Left forelimb (tissue), 1 donor: ENCODE measurements at places on chromosomes 12 and 14.

GRCh38 chr12:6952863-6953441 is 1.8 kb downstream of the PTPN6 start:
- DNase-seq, result no peak

DNA sequence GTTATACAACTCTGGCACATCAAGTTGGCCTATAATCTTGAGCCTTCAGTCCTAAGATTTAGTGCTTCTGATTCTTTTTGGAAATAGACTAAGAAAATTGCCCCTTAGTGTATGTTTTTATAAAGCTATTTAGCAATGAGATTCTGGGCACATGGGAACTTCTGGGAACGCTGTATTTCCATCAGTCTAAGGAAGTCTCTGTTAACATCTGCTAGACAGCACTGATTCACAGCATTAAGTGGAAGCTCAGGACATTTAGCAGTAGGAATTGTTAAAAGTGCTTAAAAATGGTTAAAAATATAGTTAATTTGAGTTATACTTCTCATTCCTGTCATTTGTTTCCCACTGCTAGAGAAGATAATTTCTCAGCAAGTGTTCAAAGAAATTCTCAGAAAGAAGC is 579.1 kb downstream of the SLC16A7 start:
- DNase-seq, result no peak

DNA sequence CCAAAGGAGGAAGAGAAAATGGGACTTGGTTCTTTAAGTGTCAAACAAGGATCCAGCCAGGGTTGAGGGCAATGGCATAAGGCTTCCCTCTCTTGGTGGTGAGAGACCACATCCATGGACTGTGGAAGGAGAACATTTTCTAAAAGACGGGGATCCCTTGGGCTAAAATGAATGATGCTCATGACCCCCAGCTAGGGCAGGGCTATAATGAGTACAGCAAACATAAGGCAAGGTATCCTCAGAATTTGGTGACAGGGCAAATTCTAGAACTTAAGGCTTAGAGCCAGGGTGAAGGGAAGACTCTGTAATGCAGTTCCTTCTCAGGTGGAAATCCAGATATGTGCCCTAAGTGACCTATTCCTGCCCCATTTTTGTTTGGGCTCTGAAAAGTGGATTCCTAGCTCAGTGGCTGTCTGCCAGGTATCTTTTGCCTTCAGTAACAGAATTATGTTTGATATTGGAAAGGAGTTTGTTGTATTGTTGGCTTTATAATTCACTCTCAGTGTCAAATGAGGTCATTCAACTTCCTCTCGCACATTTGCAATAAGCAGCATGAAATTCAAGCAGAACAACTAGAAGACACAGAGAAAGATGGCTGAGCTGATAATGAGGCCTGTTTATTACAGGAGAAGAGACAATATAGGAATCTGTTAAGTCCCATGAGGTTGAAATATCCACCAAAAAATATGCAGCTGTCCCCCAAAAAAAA is 76.8 kb downstream of the DAD1 start:
- no peak for DNase-seq

DNA sequence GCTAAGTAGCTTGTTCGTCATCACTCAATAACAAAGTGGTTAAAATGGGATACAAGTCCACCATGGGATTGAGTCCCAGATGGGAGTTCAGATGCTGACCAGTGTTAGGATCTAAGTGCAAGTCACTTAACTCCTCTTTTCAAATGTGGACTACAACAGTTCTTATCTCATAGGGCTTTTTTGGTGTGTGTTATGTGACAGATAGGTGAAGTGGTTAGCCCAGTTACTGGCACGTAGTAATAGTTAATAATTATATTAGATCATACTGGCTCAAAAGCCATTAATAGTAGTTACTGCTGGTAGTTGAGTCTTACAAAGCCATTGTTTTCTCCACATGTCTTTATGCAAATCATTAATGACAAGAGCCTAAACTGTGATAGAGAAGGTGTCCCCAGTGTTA is 73.2 kb downstream of the RCOR1 start:
- no peak for DNase-seq

GRCh38 chr12:32761716-32762115 is 6.0 kb upstream of the YARS2 start:
- DNase-seq, result no peak

DNA sequence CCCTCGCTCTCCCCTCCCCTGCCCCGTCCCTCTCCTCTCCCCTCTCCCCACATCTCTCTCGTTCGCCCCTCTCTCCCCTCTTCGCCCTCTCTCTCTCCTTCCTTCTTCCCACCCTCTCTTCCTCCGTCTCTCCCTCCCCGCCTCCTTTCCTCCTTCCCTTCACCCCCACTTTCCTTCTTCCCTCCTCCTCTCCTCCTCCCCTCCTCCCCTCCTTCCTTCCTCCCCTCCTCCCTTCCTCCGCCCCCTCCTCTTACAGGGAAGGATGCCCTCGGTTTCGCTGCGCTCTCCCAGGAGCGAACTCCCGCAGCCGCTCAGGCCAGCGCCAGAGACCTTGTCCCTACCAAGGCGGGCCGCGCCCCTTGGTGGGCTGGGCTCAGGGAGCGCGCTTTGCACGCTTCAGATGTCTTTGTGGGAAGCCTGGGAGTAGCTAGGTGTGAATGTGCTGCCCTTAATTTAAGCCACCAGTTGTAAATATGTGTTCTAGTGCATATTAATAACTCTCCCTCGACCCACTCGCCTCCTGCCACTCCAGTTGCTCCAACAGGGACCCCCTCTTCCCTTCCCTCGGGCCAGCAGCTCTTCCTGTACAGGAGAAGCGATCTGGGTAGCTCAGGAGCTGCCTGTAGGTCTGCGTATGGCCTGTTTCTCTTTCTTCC is 13.3 kb upstream of the MAP3K9 start:
- DNase-seq, result no peak

DNA sequence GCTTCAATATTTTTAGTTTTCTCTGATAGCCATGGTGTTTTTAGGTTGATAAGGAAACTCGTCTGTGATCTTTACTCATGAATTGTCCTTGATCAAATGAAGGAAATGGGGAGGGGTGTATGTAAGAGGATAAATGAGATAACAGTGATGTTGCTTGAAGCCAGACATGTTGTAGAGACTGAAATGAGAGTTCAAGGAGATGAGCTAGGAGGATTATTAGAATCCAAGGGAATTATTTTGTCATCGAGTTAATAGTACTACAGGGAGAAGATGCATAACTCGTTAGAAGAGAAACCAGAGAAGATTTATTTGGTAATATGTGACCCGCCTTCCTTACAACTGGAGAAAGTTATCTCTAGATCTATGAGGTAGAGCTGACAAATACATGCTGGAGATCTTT is 371.3 kb upstream of the DDHD1 start:
- no peak for DNase-seq

DNA sequence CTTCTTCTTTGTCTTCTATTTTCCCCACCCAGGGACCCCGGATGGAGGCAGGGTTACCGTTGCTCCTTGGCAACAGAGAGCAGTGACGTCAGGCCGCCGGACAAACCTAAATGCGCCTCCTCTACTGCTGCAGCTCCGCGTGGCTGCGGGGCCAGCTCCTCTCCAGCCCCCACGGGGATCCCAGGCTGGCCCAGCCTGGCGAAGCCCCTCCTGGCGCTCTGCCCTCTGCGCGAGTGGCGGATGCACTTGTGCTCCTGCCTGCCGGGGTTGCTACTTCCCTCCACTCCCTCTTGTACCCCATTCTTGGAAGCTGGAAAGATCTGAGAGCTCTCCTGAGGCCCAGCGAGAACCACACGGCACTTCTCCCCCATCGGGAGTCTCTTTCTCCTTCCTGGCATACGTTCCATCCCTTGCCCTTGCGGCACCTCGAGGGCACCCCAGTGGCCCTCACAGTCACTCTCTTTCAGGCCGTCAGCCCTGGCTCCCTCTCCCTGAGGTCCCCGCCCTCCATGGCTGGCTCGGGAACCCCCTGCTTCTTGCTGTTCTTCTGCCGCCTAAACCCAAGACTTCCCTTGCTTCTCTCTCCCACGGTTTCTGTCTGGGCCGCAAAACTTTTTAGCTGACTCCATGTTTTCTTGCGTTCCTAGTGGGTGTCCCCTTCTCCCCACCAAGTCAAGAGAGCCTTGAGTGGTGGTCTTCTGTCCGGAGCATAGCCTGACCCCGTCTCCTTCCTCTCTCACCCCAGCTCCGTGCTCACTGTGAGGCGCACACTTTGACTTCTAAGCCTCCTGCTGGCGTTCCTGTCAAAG is 121.7 kb downstream of the PAPOLA start:
- peak; percentile 34 for DNase-seq

GRCh38 chr14:24053548-24054323 is 1.9 kb downstream of the CARMIL3 start:
- DNase-seq, result no peak

- no peak for DNase-seq
Measured at GRCh38 chr14:104786726-104787675, 8.5 kb downstream of the AKT1 start.

GRCh38 chr12:130620281-130620680 is 95.8 kb downstream of the RIMBP2 start:
- peak; percentile 15 for DNase-seq

DNA sequence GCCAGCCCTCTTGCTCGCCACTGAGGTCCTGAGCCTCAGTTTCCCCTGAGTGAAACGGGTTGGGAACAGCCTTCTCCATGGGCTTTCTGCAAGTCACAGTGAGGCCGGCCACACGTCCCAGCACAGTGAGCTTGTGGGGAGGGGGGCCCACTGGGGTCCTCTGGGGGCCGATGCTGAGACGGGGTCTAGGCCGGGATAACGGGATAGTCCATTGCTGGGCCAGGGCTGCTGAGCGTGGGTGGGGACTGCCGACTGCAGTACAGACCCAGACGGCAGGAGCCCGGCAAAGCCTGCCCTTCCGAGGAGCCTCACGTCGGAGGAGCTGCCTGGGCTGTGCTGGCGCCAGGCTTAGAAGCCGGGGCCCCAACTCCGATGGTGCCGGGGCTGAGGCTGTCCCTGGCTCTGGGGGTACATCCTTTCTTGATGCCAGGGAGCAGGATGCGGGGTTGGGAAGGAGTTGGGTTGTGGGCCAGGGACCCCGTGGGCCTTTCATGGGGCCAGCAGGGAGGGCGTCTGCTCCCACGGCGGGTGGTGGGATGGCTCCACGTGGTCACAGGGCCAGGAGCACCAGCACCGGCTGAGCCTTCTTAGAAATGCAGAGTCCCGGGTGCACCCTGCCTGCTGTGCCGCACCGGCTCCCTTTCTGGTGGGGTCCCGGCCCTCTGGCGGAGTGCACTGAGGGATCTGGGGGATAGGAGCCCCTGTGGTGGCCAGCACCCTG is 24.2 kb downstream of the NOC4L start:
- no peak for DNase-seq

GRCh38 chr12:24034160-24034559 is 84.7 kb upstream of the SOX5 start:
- no peak for DNase-seq

- no peak for DNase-seq
Measured at GRCh38 chr12:78931466-78931990, 67.0 kb downstream of the SYT1 start.

GRCh38 chr14:104925214-104925854 is 655 bp downstream of the PLD4 start:
- DNase-seq, result no peak

DNA sequence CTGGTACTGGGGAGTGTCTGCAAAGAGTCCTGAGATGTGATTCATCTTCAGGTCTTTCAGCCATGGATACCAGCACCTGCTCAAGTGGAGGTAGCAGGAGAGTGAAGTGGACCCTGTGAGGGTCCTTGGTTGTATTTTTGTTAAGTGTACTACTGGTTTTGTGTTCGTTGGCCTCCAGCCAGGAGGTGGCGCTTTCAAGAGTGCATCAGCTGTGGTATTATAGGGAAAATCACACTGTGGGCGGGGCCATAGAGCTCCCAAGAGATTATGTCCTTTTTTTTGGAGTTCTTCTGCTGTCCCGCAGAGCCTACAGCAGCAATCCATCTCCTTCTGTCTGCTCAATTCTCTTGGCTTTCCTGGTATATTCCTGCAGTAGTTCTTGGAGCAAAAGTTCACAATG is 66.8 kb downstream of the SPATA7 start:
- no peak for DNase-seq

- DNase-seq, result no peak
Measured at GRCh38 chr12:126083926-126084325, 1018.7 kb downstream of the AACS start.

DNA sequence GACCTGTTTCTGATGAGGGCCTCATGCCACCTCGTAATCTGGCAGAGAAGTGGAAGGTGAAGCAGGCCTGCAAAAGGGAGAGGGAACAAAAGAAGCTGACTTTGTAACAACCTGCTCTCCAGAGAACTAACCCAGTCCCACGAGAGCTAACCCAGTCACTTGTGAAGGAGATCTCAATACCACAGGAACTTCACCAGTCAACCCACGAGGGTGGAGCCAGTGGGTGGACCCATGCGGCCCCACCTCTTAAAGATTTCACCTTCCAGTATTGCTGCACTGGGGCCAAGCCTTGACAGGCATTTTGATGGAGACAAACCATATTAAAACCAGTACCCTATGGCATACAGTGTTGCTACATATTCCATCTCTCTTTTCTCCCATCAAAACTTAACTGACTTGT is 55.1 kb downstream of the SERPINA10 start:
- DNase-seq, result no peak

GRCh38 chr14:65495196-65495595 is 82.7 kb downstream of the FUT8 start:
- no peak for DNase-seq

GRCh38 chr14:68396461-68396860 is 396.4 kb downstream of the ZFP36L1 start:
- DNase-seq, result no peak

DNA sequence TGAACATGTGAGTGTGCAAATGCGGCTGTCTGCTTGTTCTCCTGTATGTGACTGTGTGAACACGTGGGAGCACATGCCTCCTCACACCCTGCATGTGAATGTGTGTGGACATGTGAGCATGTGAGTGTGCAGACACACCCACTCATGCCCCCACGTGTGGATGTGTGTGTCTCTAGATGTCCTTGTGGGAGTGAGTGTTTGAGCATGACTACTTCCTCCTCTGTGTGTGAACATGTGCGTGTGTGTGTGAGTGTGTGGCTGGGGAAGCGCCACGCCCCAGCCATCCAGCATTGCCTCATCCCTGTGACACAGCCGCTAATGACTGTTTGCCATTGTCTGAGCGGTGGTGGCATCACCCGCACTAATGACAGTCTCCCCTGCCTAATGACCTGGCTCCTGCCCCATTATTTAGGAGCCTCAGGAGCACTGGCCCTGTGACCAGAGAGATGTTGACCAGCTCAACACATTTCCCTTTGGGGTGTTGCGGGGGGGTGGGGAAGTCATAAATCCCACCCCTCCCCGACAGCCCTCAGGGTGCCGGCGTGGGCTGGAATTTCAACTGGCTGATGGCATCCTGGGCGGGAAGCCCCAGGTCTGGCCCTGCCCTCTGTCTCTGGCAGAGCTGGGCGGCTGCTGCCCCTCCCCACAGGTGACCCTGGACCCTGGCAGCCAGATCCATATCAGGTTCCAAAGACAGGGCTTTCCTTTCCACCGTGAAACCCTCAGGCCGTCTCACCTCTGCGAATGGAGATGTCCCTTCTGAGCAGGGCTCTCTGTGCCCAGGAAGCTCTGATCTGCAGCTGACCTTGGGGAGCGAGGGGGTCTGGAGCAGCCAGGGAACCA is 11.5 kb upstream of the KRT80 start:
- no peak for DNase-seq

GRCh38 chr14:95040708-95041476 is 116.4 kb downstream of the DICER1 start:
- peak; percentile 20 for DNase-seq
